ENCODE measurements at places on chromosomes 4 and X. TPM values are rescaled to one million over a fixed set of nuclear protein-coding genes. Genes with fewer than 3 reads are reported as not detected.
A peak's percentile ranks its signal among the peaks of the same experiment; 100 is the strongest.

- no peak for DNase-seq
These were observed 317.2 kb downstream of the DHX15 start for GRCh38 chr4:24266951-24267722.

TKTL2 gene
- not detected for total RNA-seq

- DNase-seq = no peak
These were observed 14.2 kb downstream of the ATOH1 start for GRCh38 chr4:93842601-93843252.

GC gene
- 2.1 TPM for total RNA-seq

DNA sequence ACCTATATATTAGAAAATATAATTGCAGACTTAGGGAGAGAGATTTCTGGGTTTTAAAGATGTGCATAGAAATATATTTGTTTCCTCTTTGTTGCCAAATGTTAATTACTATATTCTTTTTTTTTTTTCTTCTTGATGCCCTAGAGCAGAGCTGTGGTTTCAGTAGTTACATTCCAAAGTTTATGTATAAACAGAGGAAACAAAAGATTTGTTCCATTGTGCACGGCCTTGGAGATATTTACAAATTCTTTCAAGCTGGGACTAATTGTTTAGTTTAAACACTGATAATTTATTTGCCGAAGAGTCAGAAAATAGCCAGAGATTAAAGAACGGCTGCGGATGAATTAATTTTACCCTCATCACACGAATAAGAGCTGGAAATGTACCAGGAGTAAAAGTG, 85.1 kb downstream of the USP46 start:
- DNase-seq = no peak

DNA sequence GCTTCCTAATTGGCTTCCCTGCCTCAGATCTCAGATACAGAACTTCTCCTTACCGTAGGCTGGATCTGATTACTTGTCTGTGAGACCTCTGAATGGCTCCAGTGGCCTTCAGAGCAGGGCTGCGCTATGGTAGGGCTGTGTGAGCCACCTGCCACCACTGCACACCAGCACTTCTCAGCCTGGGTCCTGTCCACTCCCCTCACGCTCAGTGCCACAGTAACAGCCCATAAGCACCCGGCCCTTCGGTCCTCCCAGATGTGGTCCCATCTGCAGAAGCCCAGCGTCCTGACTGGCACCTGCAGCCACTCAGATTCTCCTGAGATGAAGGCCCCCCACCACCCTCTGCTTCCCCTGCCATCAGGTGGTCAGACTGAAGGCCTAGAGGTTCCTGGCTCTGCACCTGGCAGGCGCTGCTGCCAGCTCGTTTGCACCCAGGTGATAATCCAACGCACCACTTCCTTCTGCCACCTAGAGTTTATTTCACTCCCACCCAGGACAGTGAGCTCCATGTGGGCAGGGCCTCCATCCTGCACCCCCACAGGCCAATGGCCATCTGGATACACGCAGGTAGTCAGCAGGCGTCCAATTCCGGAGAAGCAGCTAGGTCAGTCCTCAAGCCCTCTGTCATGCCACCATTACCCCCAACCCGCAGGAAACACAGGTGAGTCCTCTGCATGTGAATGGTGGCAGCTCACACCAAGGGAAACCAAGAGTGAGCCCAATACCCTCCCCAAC, 5.4 kb downstream of the WDR1 start:
- no peak for DNase-seq

GRCh38 chr4:10962246-10962645, 277.7 kb upstream of the CLNK start:
- no peak for DNase-seq

DNA sequence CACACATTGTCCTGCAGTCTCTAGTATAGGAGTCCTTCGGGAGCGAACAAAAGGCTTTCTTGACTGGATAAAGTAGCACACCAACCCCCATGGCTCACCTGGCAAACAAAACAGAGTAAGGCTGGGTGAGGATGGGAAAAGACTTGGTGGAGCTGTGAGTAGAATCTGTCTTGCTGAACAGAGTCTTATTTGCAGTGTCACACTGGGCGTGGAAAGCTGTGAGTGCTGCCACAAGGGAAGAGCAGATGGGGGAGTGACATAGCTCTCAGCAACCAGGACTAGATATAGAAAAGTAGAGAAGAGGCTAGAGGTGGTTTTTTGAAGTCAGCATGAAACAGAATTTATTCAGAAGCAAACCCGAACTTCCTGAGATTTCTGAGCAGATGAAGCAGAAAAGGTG, 137.2 kb upstream of the ESX1 start:
- DNase-seq = no peak

TLR6 gene
- 5.7 TPM for total RNA-seq

- DNase-seq = no peak
These were observed 287.0 kb upstream of the NOCT start for GRCh38 chr4:138728566-138728965.

CTAG1B gene
- not detected for total RNA-seq

PPM1K gene
- total RNA-seq = 19.4 TPM

- DNase-seq = no peak
These were observed 831.2 kb downstream of the CCSER1 start for GRCh38 chr4:90958256-90958895.

CNKSR2 gene
- total RNA-seq = 41.4 TPM

GRCh38 chr4:114264877-114265291, 285.4 kb upstream of the ARSJ start:
- no peak for DNase-seq

DNA sequence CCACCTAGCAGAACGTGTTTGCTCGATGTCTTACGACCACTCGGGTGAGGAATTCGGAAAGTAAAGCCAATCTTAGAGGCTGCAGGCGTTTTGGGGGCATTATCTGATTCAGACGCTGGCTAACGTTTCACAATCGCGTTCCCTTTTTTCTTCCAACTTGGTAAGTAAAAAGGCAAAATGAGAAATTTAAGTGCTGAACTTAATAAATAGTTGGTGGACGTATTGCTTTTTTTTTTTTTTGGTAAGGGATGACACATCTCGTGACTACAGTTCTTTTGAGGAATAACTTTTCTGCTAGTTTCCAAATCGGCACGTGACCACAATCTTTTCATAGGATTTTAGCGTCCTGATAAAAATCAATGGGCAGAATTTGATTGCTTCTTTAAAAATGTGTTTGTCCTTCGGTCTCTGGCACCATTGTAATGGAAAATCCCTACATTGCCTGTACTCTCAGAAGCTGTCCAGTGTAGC, 848 bp downstream of the RAB9A start:
- no peak for DNase-seq

- no peak for DNase-seq
These were observed 56.9 kb downstream of the ATG4A start for GRCh38 chrX:108148524-108148923.

DNA sequence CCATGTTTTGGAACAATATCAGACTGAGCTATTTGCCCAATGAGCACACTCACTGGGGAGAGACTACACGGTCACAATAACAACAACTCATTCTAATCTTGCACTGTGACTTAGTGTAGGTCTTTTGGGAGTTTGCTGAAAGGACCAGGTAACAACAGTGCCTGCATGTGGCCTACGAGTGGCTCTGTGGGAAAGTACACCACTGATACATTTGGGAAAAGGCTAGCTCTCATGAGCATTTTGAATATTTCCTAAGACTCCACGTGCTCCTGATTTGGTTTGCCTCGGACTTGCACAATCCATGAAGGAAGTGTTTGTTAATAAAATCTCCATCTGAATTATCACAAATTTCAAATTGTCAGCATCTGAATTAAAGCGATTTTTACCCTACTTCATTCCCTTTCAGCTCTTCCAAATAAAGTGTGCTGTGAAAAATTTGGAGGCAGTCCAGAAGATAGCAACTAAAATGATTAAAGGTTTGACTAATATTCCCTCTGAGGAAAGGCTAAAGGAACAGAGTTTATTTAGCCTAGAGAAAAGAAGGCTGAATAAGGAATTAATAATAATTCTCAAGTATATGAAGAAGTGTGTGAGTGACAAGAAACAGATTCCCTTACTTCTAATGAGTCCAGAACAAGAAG, 406.4 kb downstream of the PPARGC1A start:
- DNase-seq = peak; percentile 37

DNA sequence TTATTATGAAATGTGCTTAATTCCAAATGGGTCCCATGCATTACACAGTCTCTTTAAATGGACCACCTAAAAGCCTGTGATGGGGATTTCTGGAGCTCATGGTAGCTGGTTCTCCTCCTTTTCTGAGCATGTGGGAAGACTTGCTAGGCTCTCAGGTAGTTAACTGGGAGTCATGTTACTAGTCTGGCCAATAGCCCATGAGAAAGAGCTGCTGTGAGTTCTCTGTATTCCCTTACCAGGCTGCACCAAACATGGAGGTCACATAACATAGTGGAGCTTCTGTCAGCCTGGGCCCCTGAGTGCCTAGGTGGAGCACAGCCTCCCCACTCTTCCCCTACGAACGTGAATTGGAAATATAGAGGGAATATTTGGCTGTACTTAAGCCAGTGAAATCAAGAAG, 198.4 kb downstream of the MAML3 start:
- no peak for DNase-seq

DNA sequence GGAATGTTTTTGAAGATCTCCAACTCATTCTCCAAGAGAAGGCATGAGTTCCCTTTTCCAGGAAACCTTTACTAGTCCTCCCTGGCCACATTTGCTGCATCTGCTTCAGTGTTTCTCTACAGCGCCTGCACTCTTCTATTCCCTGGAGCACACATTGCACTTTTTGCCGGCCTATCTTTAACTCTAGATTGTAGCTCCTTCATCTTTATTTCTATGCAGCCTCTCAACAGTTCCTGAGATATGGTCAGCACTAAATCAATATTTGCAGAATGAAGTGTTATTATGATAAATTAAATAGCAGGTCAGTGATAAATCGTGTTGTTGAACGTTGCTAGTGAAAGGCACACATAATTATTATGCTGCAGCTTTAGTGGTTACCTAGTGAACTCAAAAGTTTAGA, 88.3 kb downstream of the VCX3A start:
- DNase-seq = no peak

DNA sequence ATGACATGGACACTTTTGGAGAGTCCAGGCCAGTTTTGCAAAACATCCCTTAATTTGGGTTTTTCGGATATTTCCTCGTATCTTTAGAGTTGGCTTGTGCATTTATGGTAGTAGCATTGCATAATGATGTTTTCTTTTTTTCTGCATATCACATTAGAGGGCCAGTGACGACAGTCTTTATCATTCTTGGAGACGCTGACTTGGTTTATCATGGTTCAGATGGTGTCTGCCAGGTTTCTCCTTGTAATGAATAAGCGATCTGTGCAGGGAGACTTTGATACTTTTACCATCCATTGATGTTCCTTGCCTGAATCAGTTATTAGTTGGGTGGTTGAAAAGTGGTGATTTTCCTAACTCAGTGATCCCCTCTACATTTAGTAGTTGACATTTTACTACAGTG, 46.6 kb downstream of the KIAA0232 start:
- no peak for DNase-seq

- DNase-seq = no peak
These were observed 41.5 kb upstream of the FAT1 start for GRCh38 chr4:186765138-186765537.

DNA sequence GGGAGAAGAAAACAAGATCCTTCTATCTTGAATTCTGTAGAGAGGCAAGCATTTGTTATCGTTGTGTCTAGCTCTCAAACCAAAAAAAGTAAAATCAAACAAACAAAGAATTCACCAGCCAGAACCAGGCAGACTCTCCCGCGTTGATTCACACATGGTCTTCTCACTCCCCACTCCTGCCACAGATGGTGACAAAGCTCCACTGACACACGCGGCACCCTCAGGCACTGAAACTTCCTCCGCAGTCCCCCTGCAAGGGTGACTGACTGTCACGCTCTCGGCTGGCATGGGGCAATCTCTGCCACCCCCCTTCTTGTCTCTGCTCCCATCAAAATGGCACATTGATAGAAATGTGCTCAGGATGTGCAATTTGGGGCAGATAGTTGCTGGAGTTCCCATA, 304.9 kb downstream of the DHX15 start:
- DNase-seq = no peak

DNA sequence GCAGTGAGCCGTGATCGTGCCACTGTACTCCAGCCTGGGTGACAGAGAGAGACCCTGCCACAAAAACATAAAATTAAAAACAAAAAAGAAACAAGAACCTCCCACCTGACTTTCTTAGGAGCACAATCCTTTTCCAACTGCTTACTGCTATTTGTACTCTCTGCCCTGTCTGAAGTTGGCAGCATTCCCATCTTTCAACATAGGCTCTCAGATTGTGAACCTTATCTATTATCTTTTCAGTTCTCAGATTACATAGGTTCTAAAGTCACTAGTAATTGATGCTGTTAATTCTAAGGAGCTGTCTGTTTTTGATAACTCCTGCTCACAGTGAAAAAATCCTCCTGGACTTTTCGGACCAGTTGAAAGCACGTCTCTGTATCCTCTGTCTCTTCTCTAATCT, 812.2 kb upstream of the CT83 start:
- no peak for DNase-seq

DNA sequence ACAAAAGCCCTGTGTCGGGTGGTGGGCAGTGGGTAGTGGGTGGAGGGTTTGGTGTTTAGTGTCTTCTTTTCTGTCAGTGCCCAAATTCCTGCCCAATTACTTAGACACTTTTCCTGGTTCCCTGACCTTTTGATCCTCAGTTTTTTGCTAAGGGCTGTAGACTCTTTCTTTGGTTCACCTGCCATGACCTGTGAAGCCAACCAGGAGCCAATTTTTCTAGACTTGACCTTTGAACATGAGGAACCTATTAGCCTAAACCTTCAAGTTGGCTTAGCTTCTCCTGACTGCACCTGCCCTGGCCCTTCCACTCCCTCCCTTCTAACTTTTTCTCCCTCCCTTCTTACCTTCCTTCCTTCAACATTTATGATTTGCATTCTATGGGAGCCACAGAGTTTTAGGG, 94.5 kb downstream of the MID1IP1 start:
- DNase-seq = no peak

DNA sequence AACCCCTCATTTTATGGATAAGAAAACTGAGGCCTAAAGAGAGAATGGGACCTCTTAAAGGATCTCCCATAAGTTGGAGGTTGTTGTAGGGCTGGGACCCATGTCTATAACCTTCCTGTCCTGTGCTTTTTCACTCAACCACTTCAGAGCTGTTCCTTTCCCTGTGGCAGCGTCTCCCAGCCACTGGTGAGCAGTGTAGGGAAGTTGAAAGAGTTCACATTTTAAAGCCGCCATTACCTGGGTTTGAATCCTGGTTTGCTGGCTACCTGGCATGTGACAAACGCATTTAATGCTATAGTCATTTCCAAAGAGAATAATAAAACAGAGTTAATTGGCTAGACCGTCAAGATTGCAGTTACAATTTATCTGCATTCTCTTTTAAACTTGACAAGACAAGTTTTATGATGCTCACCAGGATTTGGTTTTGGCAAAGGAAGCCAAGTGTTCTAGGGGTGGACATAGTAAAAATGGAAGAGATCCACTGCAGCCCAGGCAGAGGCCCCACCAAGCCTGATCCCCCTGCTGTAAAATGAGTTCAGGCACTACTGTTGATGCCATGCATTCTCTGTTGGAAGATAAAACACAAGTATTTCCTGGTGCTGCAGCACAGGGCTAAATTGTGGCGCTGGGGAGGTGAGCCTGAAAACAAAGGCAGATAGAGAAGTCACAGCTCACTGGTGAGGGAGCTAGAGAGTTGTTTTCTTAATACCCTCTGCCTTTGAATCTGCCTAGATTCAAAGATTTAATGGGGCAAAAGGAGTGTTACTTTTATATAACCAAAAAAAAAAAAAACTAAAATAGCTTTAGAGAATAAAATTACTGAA, 218.7 kb downstream of the NWD2 start:
- no peak for DNase-seq
